ENCODE measurements at places on chromosomes 4 and X.
A peak's percentile ranks its signal among the peaks of the same experiment; 100 is the strongest.

GRCh38 chrX:110015032-110015431 lies 12.1 kb downstream of the TMEM164 start:
- DNase-seq, result no peak

- DNase-seq, result peak; percentile 56
Measured at GRCh38 chr4:128600996-128601871, 208.3 kb upstream of the JADE1 start.

DNA sequence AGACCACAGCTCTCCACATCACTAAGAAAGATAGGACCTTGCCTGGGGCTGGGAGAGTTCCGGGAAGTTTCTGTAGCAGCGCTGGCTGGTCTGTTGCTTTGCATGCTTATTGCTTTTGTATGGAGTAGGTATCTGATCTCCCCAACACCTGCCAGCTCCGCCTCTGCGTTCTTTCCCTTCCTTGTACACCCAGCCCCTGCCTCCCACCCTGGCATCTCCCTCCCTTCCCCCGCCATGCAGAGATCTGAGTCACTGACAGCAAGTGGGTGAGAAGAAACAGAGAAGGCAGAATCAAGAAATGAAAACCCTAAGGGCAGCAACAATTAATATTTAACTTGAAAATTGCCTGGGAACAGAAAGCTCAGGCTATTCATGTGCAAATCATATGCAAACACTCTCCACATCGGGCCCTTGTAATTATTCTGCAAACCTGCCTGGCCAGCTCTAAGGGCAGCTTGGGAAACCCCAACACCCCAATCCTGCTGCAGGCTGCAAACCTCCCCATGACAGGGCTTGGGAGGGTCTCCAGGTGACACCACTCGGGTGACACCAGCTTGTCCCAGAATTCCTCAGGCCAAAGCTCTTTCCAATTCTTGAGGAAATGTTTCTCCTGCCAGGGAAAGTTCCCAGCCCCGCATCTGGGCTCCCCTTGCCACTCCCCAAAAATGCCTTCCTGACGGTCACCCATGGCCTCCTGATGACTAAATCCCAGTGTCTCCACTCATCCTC lies 257.2 kb downstream of the FBXW7 start:
- DNase-seq, result no peak

- DNase-seq, result no peak
Measured at GRCh38 chr4:14259936-14260335, 632.4 kb upstream of the BOD1L1 start.

GRCh38 chr4:159334461-159334860 lies 231.6 kb downstream of the RAPGEF2 start:
- no peak for DNase-seq

DNA sequence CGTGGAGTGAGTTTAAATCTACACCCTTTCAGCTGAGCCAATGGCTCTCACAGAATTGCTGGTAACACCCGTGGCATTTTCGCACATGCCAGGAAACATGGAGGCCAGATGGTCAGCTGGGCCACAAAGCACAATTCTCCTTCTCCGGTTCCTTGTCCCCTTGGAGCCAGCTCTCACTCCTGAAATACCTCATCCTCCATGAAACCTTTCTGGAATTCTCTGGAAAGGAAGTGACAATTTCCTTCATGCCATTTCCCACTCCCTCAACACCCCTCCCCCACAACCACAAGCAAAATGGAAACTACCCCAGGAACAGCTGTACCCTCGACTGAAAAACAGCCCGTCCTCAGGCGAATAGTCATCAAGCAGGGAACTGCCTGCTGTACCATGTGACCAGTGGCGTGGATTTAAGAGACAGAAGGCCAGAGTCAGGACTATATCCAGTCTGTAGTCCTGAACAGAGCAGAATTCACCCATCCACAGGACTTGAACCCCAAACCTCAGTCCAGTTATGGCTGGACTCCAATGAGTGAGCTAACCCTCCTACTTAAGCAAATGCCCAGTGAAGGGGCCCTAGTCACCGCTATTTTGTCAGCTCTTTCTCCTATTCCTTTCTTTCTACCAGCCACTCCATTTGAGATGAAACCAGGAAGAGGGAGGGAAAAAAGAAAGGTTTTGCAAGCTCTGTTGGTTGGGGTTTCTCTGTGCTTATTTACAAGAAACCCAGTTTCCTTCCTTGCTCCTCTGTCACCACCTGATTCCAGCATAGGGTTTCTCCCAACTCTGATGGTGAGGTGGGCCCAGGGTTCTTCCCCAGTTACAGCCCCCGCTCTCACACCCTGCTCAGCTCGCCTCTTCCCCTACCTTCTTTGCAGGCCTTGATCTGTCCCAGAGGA lies 24.5 kb downstream of the ELF4 start:
- no peak for DNase-seq

- DNase-seq, result no peak
Measured at GRCh38 chr4:74873545-74874301, 59.2 kb upstream of the PARM1 start.

- no peak for DNase-seq
Measured at GRCh38 chr4:26819478-26820095, 41.1 kb upstream of the STIM2 start.

GRCh38 chr4:188403272-188403671 lies 264.0 kb downstream of the TRIML1 start:
- no peak for DNase-seq

DNA sequence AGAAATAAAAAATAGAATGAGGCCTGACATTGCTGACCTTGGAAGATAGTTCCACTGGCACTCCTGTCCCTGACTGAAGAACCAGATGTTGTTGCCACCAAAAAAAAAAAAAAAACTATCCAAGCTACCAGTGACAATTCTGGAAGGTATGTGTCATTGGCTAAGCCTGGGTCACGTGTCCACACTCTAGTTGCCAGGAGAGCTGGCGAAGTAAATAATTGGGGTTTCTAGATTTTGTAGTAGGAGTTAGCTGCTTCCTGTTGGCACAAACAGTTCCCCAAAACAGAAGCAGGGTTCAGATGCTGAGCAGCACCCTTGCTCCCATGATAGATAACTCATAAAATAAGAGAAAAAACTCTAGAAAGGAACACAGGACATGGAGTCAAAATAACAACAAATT lies 20.5 kb downstream of the MND1 start:
- DNase-seq, result no peak

DNA sequence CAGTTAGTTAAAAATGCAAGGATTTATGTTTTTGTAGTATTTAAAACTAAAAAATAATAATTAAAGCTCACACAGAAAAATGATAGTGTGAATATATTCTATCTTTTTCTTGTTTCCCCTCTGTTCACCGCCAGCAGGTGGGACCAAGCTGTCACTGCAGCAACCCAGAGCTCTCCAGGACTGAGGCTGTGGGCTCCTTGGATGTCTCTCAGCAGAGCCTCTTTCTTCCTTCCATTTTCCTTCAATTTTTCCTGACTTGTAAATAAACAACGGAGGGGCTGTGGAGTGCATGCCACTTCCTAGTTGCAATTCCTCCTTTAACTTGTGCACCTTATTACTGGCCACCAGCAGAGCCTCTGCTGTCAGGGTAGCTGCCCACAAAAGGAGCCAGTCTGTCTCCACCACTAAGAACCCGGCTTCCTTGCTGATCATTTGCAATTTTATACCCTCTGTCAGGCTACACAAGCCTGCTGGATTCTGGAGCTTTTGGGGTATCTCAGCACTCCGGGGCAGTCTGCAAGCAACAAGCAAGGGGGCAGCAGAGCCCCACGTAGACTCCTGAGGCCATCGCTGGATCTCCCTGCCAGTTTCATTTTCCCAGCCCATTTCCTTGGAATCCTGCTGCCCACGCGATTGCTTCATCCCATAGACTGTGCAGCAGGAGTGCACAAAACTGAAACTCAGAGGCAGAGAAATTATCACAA lies 1467.4 kb downstream of the C4orf33 start:
- no peak for DNase-seq

DNA sequence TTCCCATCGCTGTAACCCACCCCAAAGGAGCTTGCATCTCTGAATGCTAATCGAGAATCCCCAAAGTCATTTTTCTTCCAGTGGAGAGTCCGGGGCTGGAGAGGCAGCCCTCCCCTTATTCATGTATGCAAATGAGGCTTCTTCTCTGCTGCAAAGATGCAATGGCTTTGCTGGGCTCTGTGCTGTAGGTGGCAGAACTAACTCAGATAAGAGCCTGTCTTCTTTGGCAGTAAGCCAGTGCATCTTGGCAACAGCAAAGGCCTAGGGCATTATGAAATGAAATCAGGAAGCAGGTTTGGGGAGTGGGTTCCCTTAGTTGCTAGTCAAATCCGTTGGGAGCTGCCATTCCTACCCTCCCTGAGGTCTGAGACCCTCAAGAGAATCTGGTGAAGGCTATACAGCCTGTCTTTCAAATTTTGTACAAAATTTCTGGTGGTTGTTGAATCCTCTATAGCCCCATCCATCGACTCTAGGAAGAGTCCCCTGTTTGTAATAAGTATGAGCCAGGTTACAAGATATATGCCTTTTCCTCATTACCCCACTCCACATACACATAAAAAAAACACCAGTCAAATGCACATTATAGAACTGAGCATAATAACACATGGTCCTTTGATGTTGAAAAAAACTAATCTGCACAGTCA lies 290.6 kb upstream of the TAPT1 start:
- DNase-seq, result peak; percentile 68

- DNase-seq, result peak; percentile 10
Measured at GRCh38 chr4:122963216-122963615, 40.8 kb upstream of the NUDT6 start.

DNA sequence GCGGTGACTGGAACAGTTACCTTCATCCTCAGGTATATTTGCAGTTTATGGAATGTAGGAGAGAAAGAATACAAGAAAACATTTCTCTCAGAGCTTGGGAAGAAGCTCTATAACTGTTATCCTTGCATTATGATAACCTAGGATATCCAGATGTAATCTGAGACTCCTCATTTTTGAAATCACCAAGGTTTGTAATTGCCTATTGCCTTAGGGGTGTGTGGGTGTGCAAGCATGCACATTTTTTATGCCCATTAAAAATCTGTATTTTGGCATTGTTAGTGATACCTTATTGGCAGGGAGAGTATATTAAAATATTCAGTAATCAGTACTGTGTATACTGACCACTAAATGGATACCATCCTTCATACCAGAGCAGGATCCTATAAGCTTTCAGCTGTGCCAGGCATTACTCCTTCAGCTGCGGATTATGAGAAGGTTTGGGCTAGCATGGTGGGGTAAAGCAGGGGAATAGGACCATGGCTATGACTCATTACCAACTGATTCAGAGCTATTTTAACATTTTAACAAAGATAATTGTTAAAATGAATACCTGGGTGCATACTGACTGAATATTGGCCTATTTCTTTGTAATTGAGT lies 8.3 kb downstream of the SEC24B start:
- DNase-seq, result no peak

DNA sequence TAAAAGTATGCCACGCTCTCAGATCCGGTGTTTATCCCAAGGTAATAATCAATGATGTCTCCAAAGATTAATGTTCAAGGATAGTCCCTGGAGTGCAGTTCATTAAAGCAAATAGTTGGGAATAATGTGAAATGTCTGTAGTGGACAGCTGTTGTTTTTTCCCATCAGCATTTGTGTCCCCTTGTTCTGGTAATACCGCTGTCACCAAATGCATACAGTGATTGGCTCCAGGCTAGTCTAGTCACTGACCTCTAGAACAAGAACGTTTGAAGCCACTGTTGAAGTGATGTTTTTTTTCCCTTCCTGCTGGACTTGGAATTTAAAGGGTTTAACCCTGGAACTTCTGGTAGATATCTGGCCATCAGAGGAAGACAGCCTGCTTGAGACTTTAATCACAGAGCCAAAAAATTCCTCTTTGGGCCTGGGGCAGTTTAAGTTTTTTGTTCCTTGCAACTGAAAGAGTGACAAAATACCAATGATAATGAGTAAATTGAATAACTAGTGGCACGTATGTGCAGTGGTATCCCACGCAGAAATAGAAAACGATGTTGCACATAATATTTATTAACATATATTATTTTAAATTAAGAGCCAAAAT lies 30.6 kb downstream of the HSD17B11 start:
- DNase-seq, result no peak

DNA sequence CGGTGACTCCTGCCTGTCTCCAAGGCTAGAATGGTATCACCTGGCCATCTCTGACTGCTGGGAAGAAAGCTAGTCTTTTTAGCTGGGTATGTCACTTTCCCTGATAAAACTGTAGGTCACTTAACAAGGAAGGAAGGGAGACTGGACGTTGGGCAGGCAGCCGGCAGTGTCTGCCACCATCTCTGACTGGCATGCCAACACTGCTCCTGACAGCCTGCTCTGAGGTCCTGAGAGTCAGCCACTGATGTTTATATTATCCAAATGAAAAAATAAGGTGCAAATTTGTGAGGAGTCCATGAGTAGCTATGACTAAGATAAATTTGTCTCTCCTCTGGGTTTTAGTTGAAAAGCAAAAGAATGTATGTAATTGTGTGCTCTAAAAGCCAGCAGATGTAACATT lies 77.2 kb downstream of the SNX25 start:
- no peak for DNase-seq

GRCh38 chr4:52659722-52660261 lies 691 bp upstream of the USP46 start:
- DNase-seq, result peak; percentile 50

- DNase-seq, result no peak
Measured at GRCh38 chr4:153524682-153525081, 58.5 kb downstream of the TMEM131L start.

DNA sequence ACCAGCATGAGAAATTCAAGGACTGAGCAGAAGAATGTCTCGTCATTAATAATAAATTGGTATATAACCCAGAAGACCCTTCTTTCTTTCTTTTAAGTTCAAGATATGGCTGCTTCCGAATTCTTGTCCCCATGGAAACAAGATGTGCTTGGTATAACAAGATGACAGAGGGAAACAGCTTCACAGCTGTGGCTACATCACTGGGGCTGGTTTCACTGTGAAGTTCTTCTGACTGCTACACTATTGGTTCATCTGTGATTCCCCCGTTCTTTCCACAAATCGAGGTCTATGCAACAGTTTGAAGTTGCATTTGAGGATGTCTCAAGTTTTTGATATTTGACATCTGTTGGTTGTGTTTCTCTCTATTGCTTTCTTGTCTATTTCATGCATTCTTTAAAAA lies 12.3 kb upstream of the DTHD1 start:
- DNase-seq, result no peak

GRCh38 chr4:19130866-19131265 lies 1109.3 kb upstream of the LCORL start:
- no peak for DNase-seq
